Osteocyte (in vitro differentiated cells): ENCODE measurements at places on chromosomes 11 and 22.

DNA sequence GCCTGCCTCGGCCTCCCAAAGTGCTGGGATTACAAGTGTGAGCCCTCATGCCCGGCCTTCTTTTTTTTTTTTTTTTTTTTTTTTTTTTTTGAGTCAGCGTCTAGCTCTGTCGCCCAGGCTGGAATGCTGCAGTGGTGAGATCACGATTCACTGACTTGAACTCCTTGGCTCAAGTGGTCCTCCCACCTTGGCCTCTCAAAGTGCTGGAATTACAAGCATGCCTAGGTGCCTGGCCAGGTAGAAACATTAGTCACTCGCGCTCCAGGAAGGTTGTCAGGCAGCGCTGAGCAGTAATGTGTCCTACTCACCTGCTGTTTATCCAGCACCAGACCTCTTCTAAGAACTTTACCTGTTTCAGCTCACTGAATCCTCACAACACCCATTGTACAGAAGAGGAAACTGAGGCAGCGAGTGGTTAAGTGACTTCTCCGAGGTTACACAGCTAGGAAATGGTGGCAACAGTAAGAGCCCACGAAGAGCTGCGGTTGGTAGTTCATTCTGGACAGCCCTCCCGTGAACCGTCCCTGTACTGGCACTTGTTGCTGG is 496 bp upstream of the CST6 start:
- no peak for DNase-seq

- DNase-seq, result no peak
Observed at GRCh38 chr22:45554040-45554406, 51.3 kb downstream of the FBLN1 start.

DNA sequence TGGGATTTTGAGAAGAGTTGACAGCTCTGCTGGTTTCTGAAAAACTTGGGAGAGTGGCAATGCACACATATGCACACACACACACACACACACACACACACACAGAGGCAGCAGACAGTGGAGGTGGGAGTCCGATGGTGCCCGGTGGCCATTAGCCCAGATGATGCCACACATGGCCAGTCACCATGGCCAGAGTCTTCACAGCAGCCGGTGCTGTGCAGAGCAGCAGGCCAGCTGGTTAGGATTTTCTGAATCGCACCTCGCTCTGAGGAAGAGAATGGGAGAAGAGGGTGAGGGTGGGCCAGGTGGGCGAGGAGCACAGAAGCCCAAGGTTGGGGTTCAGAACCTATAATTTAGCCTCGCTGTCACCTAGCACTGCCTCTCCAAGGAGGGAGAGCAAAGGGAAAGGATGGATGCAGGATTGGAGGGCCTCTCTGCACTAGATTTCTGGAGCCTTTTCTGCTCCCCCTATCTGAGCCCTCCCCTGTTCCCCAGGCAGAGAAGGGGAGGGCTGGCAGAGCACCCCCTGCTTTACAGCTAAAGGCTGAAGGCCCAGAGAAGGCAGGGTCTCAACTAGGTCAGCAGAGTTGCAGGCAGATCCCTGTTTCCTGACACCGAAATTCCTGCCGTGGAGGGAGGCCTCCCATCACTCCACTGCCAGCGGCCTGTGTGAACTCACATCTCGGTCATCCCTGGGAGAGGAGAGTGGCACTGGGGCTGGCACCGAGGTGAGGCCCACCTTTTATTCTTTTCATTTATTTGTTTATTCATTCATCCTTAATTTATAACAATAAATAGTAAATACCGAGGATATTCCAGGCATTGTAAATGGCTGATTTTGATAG is 25.8 kb upstream of the FXYD6 start:
- DNase-seq, result no peak

GRCh38 chr11:94459576-94459975 is 34.1 kb downstream of the MRE11 start:
- no peak for DNase-seq

- DNase-seq, result no peak
Observed at GRCh38 chr11:17506314-17506713, 29.7 kb upstream of the ABCC8 start.

GRCh38 chr11:118531597-118532084 is 649 bp downstream of the TMEM25 start:
- DNase-seq, result no peak

DNA sequence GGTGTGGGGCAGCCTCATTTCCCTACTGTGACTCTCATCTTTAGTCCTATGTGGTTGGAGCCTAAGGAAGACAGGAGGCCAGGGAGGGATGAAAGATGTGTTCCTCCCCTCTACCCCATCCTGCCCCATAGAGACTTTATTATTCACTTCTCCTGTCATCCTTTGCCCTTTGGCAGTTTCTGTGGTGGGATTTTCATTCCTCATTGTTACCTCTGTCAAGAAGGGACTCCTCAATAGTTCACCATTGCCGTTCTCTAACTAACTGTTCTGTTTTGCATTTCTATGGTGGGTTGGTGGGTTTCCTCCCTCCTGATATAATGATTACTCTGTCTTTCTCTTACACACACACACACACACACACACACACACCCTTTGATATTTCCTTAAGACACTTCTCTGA is 202.3 kb downstream of the DSCAML1 start:
- DNase-seq, result no peak
